ENCODE measurements at places on chromosomes 12 and 14. TPM values are rescaled to one million over a fixed set of nuclear protein-coding genes. Genes with fewer than 3 reads are reported as not detected.

- no peaks in the 10 kb centered on the region for H3K27me3 ChIP-seq
- peak within 1 kb of the TSS; percentile 54 for H3K27ac ChIP-seq
- no peaks in the 10 kb centered on the region for H3K36me3 ChIP-seq
Observed at GRCh38 chr14:74955229-74956026, at the start of gene PGF. PGF (minus strand) TSS chr14:74955597; CDS start chr14:74955242, 355 bp downstream.

- H3K27me3 ChIP-seq = no peaks in the 10 kb centered on the region
- DNase-seq = no peak
- H3K4me1 ChIP-seq = no peaks in the 10 kb centered on the region
- no peak overlapping the region for H3K4me3 ChIP-seq
- no peak overlapping the region for H3K27ac ChIP-seq
- H3K36me3 ChIP-seq = no peaks in the 10 kb centered on the region
Observed at GRCh38 chr14:53273671-53274072, 120.5 kb upstream of the DDHD1 start.

DNA sequence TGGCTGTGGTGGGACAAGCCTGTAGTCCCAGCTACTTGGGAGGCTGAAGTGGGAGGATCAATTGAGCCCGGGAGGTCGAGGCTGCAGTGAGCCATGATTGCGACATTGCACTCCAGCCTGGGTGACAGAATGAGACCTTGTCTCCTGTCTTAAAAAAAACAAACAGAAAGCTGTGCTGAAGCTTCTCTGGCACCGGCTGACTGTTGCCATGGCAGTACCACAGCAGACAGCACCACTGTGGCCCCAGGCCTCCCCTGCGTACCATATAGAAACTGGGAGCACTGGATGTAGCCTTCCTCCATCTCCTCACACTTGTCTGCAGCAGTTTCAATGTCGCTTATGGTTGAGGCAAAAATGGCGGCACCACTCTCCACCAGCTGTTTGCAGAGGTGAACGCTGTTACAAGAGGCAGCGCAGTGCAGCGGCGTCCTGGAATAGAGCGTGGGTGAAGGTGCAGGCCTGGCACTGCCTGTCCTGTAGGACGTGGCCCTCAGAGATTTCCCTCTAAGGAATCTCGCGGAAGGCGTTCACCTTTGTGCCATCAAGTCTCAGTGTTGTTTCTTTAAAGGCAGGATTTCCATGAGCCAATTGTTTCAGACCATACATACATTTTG lies 21.9 kb downstream of the ZFYVE21 start:
- H3K27ac ChIP-seq = peak overlapping the region; percentile 92
- H3K4me1 ChIP-seq = peaks cover 17% of the 10 kb centered on the region
- H3K4me3 ChIP-seq = no peak overlapping the region
- peaks cover 26% of the 10 kb centered on the region for H3K36me3 ChIP-seq

GRCh38 chr14:42475289-42475688 lies 868.6 kb downstream of the LRFN5 start:
- no peak overlapping the region for H3K4me3 ChIP-seq
- no peak for DNase-seq
- H3K4me1 ChIP-seq = no peaks in the 10 kb centered on the region
- no peaks in the 10 kb centered on the region for H3K36me3 ChIP-seq

- H3K4me1 ChIP-seq = no peaks in the 10 kb centered on the region
- no peaks in the 10 kb centered on the region for H3K27me3 ChIP-seq
- peaks cover 4% of the 10 kb centered on the region for H3K36me3 ChIP-seq
Observed at GRCh38 chr14:102711946-102712345, 65.3 kb upstream of the TRAF3 start.

DNA sequence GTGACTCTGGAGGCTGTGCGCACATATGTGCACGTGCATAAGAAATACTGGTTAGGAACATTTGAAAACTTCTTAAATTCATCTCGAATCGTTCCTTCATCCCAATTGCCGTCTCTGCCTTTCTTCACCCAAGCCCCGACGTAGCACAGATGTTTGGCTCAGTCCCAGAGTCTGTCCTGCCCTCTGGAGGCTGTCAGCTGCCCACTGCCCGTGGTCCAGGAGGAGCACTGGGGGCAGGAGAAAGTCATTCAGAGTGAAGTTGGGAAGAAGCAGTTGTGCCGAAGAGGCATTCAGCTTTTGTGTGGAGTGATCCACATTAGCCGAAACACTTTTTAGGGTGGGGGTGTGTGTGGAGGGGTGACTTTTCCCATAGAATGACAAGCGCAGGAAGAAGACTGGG lies 124.9 kb downstream of the TSPAN9 start:
- no peak overlapping the region for H3K27ac ChIP-seq
- no peaks in the 10 kb centered on the region for H3K36me3 ChIP-seq
- H3K4me3 ChIP-seq = no peak overlapping the region
- DNase-seq = no peak

GRCh38 chr12:101908395-101908794 lies 31.0 kb downstream of the DRAM1 start:
- no peaks in the 10 kb centered on the region for H3K4me1 ChIP-seq
- H3K27ac ChIP-seq = no peak overlapping the region
- DNase-seq = no peak
- H3K4me3 ChIP-seq = no peak overlapping the region

DNA sequence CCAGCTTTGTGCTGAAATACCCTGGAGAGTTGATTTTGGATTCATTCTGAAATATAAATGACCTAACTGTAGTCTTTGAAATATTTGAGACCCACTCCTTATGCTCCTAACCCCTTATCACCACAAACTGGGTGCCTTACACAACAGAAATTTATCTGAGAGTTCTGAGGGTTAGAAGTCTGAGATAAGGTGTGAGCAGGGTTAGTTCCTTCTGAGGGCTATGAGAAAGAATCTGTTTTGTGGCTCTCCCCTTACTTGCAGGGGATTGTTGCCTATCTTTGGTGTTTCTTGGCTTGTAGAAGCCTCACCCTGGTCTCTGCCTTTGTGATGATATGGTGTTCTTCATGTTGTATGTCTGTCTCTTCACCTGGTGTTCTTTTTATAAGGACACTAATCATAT lies 91.7 kb downstream of the DERA start:
- no peaks in the 10 kb centered on the region for H3K4me1 ChIP-seq
- H3K27me3 ChIP-seq = no peaks in the 10 kb centered on the region
- no peak overlapping the region for H3K27ac ChIP-seq
- no peak overlapping the region for H3K4me3 ChIP-seq
- DNase-seq = no peak

- H3K27ac ChIP-seq = peak overlapping the region; percentile 88
- H3K4me1 ChIP-seq = peaks cover 4% of the 10 kb centered on the region
- H3K27me3 ChIP-seq = no peaks in the 10 kb centered on the region
- H3K4me3 ChIP-seq = peak overlapping the region; percentile 72
Observed at GRCh38 chr14:105249182-105250007, 1.1 kb downstream of the BTBD6 start.

DNA sequence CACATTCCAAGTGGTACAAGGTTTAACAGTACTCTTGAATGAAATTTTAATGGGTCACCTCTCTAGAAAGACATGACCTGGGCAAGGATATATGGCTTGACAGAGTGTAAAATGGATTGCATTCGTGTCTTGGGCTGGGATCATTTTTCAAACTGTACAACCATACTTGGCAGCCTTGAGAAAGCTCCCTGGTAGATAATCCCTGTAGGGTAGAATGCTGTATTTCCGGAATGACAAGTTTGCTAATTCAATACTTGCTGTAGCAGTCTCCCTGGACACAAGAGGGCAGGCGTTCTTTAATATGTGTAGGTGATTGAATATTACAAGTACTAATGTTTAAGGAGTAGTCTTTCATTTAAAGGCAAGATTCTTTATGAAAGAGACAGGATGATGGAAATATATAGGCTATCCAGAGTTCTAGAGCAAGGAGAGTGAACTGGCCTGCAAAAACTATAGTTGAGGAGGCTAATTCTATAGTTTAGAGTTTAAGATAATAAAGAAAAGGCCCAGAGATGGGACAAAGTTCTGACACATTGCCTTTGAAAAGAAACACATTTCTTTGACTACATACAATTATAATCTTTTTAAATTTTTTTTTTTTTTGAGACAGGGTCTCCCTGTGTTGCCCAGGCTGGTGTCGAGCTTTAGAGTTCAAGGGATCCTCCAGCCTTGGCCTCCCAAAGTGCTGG lies 53.4 kb downstream of the PLBD1 start:
- H3K36me3 ChIP-seq = no peaks in the 10 kb centered on the region
- H3K4me3 ChIP-seq = no peak overlapping the region
- no peak overlapping the region for H3K27ac ChIP-seq
- no peak for DNase-seq
- H3K27me3 ChIP-seq = no peaks in the 10 kb centered on the region
- H3K4me1 ChIP-seq = no peaks in the 10 kb centered on the region

DNA sequence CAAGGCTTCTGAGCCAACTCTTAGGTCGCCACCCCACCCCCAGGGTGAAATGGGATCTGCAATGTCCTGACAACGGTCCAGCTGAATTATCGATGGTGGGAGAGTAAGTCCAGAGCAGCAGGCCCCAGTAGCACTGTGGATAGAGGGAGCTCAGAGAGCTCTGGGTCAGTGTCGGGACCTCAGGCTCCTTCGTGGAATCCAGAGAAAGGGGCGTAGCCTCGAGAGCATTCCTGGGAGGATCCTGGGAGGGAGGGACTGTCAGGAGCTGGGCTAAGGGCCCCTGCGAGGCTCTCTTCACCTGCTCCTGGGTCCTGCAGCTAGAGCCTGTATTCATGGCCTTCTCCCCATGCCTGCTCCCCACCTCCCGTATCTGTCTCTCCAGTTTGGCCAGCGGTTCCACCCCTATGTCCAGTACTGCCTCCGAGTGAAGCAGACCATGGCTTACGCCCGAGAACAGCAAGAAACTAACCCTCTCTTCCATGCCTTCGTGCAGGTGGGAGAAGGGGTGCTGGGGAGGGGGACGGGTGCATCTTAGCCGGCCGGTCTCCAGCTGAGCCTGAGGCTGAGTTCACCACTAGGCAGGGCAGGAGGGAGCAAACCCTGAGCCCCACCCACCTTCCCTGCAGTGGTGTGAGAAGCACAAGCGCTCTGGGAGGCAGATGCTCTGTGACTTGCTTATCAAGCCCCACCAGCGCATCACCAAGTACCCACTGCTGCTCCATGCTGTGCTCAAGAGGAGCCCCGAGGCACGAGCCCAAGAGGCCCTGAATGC lies 6.6 kb downstream of the PLEKHG6 start:
- no peak overlapping the region for H3K4me3 ChIP-seq
- H3K4me1 ChIP-seq = no peaks in the 10 kb centered on the region
- H3K27me3 ChIP-seq = no peaks in the 10 kb centered on the region
- no peaks in the 10 kb centered on the region for H3K36me3 ChIP-seq
- H3K27ac ChIP-seq = no peak overlapping the region
- no peak for DNase-seq

DNA sequence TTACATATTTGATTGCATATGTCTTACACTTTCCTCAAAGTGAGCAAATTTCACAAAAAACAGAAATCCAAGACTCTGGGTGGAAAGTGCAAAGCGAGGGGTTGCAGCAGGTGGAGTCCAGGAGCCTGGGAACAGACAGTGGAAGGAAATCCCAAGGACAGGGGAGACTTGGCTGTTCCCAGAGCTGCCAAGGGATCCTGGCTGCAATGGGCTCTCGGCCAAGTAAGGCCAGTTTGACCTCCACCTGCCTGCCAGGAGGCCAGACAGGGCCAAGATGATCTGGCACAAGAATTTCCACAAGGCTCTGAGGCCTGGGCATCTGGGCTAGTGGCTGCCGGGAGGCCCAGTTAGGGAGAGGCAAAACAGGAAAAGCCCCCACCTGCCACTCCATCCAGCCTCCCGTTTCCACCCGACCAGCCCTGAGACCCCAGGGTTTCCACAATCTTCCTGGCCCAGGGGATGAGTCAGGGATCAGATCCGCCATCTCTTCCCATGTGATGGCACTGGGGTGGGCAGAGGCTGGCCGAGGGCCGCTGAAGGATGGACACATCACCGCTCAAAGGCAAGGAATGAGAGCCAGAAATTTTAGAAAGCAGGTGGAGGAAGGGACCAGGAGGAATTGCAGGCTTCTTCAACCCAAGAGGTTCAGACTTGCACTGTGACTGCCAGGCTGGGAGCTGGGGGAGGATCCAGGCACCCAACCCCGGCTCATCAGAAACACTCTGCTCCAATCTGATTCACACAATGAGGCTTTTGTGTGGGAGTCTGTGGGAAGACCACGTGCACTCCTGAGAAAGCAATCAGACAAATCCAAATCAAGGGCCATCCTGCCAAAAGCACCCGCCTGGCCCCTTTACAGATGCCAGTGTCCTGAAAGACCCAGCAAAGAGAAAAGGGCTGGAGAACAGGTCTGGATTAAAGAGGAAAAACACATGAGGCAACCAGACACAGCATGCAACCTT lies 16.3 kb downstream of the SCARB1 start:
- no peak overlapping the region for H3K4me3 ChIP-seq
- H3K4me1 ChIP-seq = no peaks in the 10 kb centered on the region
- DNase-seq = no peak

DNA sequence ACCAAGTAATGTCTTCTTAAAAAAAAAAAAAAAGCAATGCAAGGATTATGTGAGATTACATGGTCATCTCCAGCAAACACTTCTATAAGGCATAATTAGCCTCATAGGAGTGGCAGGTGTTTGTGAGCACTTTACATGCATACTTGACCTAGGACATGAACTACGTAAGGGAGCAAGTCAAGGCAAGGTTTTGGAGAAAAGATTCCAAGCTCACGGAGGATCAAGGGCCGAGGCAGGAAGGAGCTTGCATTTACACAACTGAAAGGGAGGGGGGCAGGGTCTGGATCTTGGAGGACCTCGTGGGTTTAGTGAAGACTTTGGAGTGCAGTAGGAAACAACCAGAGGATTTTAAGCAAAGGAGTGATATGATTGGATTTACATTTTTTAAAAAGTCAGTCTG lies 112.5 kb downstream of the CCER1 start:
- no peaks in the 10 kb centered on the region for H3K4me1 ChIP-seq
- H3K4me3 ChIP-seq = no peak overlapping the region
- no peak overlapping the region for H3K27ac ChIP-seq
- no peaks in the 10 kb centered on the region for H3K36me3 ChIP-seq

- H3K36me3 ChIP-seq = no peaks in the 10 kb centered on the region
- no peak overlapping the region for H3K4me3 ChIP-seq
- H3K27ac ChIP-seq = no peak overlapping the region
Observed at GRCh38 chr12:72832024-72832423, 559.9 kb downstream of the TRHDE start.

GRCh38 chr14:36055681-36056225 lies 120.8 kb downstream of the PTCSC3 start:
- H3K36me3 ChIP-seq = no peaks in the 10 kb centered on the region
- no peak overlapping the region for H3K4me3 ChIP-seq
- H3K27me3 ChIP-seq = no peaks in the 10 kb centered on the region
- no peak for DNase-seq
- H3K4me1 ChIP-seq = no peaks in the 10 kb centered on the region

DNA sequence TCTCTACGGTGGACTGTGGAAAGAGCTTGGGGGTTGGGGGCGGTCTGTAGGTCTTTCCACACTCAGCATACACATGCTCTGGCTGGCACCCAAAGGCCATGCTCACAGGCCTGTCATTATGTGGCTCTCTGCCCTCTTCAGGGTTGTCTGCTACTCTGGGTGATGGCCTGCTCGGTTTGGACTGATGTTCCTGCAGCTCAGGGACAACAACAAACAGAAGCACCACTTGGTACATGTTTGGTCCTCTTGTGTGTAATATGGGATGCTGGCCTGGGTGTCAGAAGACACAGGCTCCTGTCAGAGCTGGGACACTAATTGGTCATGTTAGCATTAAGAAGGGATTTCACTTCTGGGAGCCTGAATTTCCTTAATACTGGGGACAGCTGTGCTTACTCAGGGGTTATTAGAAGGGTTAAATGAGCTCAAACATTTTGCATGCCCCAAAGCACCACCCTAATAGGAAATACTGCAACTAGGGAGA lies 32.7 kb upstream of the SELPLG start:
- H3K27ac ChIP-seq = peak overlapping the region; percentile 24
- no peak for DNase-seq
- H3K4me1 ChIP-seq = peaks cover 48% of the 10 kb centered on the region
- peaks cover 6% of the 10 kb centered on the region for H3K36me3 ChIP-seq
- H3K27me3 ChIP-seq = no peaks in the 10 kb centered on the region

Gene CRIP1
- total RNA-seq = 106 TPM

Gene RND1
- 0.85 TPM for total RNA-seq

Gene OR6C4
- not detected for total RNA-seq

Gene POTEM
- total RNA-seq = not detected
